Dermis microvascular lymphatic vessel endothelial cell (primary cell): ENCODE measurements at places on chromosomes 16 and 17.

DNA sequence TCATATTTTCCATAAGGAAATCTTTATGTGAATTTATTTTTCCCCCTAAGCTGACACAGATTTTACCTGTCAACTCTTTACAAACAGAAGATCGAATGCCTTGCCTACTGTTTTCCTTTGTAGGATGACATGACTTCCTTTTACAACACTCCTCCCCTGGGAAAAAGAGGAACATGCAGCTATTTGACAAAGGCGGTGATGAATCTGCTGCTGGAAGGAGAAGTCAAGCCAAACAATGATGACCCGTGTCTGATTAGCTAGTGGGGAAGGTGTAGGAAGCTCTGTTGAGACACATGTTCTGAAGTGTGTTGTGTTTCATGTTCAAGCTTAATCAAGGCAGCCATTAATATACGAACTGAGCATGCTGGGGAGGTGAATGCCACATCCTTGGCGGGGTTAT lies 238.0 kb downstream of the PHKB start:
- DNase-seq: no peak

DNA sequence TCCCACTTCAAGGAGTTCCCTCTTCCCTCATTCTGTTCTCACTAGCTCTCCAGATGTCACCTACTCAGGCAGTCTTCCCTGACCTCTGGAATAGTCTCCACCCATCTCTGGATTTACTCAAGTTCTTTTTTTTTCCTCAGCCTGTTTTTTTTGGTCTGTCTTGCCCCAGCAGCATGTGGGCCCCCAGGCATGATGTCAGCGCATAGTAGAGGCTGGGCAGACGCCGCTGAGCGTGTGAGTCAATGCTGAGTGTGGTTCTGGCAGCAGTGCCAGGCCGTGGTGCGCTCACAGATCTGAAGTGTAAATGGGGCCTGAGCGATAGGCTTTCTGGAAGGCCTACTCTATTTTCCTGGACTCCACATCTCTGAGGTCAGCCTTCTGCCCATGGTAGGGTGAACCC lies 2.7 kb upstream of the KCNJ18 start:
- DNase-seq: peak; percentile 21

GRCh38 chr16:28610595-28611191 lies 849 bp upstream of the SULT1A1 start:
- no peak for DNase-seq

GRCh38 chr16:71933913-71934695 lies 38.8 kb downstream of the IST1 start:
- DNase-seq: no peak

- no peak for DNase-seq
These were observed 16.7 kb downstream of the IGFBP4 start for GRCh38 chr17:40459636-40460603.

- no peak for DNase-seq
These were observed 823 bp downstream of the TNRC6C start for GRCh38 chr17:77959126-77959925.

DNA sequence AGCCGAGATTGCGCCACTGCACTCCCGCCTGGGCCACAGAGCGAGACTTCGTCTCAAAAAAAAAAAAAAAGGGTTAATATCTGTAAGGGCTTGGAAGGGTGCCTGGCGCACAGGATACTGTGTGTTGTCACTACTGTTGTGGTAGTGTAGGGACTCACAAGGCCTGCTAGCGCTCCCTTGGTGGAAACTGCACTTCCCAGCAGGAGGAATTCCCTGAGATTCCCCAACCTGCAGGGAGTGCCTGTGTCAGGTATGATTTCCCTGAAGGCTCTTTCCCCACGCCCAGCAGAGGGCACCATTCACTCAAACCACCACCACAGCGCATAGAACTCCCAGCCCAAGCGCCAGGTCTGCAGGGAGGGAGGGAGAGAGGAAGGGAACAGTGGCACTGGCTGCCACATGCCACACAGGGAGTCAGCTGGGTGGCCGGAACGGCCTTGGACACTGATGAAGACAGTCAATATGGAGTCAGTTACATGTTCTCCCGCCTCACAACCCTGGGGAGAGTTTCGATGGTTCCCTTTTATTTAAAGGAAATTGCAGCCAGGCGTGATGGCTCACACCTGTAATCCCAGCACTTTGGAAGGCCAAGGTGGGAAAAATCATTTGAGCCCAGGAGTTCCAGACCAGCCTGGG lies 32.7 kb upstream of the CDH1 start:
- peak; percentile 51 for DNase-seq

GRCh38 chr16:81539009-81539758 lies 94.6 kb downstream of the CMIP start:
- DNase-seq: no peak

GRCh38 chr16:73232555-73233328 lies 184.8 kb upstream of the ZFHX3 start:
- DNase-seq: no peak

DNA sequence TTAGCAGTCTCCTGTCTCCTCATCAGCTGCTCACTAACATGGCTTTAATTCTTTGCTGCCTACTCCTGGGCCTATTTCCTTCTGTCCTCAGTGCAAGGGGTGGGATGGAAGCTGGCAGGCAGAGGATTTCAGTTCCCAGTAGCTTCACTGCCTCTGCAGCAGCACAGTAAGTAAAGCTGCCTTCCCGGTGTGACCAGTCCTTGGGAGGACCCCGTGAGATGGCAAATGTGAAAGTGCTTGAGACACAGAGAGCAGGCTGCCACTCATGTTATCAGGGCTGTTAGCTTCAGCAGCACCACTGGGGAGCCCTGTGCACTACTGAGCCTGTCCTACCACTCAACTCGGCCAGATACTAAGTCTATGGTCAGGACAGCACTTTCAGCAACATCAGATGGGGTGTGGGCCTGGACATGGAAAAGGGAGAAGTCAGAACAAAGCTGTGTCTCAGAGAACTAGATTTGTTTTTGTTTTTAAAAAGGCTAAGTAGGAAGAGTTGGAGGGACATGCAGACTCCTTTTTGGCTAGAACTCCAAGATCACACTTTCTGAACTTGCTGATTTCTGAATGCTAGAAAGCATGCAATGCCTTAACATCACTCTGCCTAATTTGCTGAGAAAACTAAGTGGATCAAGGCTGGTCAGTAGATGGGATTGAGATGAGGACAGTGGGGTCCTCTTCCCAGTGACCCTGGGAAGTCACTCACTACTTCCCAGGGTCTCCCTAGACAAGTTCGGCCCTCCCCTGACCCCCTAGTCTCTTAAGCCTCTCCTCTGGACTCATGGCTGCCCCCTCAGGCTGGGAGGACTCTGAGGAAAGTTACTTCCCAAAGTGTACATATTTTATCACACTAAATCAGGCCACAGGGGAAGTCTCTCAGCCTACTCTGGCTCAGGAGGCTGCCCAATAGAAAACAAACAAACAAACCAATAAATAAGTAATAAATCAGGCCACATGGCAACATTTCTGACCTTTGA lies 1.1 kb downstream of the ACSF2 start:
- peak; percentile 23 for DNase-seq
